ENCODE measurements at places on chromosomes 12 and 14.

DNA sequence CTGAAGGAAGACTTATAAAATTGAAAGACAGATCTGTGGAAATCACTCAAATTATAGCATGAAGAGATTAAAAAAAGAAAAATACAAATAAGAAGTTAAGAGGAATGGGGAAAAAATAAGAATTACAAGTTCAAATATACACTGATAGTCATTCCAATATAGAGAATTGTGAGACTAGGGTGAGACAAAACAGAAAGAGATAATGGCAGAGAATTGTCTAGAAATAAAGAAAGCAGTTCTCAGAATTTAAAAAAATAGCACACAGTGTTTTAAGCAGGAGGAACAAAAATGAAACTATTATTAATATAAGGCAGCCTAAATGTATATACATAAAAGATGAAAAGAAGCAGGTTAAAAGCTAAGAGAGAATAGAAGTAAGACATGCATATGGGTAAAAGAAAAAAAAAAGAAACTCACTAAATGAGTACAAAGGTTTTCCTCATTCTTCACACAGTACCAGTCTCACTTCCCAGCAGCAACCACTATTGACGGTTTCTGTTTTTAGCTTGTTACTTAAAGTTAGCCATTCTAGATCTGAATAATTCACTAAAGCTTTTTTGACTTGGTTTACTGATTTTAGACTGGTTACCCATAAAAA is 31.1 kb downstream of the SLC38A4 start:
- no peak for DNase-seq

DNA sequence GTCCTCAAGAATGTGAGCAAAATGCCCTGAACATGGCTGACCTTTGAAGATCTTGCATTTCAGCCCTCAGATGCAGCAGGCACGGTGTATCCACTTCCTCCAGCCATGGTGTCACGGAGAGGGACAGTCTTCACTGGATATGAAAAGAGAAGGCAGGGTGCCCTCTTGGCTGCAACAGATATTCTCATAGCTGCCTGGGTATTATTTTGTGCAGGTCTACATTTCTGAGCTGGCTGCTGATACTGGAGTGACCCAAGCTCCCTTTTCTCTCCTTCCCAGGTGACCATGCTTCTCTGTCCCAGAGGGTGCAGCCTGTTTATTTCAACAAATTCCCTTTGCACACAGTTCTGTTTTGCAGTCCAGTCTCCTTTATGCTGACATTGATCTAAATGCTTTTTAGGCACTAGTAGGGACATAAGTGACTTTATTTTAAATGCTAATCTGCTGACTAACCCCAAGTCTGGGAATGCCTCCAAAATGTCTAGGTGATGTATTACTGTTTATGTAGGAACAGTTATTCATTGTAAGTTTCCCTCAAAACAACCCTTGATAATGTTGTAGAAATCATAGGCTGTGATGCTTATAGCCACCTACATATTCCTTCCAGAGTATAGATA is 17.4 kb upstream of the PYGL start:
- no peak for DNase-seq

- peak; percentile 69 for DNase-seq
These were observed 12.5 kb upstream of the IRF2BPL start for GRCh38 chr14:77040741-77041653.

GRCh38 chr12:8035440-8036010 is 3.0 kb downstream of the FOXJ2 start:
- DNase-seq: peak; percentile 18

DNA sequence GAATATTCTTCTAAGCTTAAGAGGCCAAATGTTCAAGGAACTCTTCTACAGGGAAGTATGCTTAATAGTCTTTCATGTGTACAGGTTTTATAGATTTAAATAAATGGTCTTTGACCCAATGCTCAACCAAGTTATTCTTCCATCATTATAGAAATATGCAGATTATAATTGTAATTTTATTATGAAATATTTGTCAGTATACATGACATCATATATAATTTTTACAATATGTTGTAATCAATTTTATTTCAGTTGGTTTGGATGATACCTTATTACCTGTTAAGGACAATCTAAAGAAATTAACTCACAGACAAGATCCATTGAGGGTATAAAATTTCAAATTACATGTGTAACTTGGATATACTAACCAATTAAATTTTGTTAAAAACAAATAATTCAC is 1278.3 kb downstream of the SLC16A7 start:
- no peak for DNase-seq

GRCh38 chr14:105489542-105490266 is 1.3 kb upstream of the TEDC1 start:
- DNase-seq: peak; percentile 92

DNA sequence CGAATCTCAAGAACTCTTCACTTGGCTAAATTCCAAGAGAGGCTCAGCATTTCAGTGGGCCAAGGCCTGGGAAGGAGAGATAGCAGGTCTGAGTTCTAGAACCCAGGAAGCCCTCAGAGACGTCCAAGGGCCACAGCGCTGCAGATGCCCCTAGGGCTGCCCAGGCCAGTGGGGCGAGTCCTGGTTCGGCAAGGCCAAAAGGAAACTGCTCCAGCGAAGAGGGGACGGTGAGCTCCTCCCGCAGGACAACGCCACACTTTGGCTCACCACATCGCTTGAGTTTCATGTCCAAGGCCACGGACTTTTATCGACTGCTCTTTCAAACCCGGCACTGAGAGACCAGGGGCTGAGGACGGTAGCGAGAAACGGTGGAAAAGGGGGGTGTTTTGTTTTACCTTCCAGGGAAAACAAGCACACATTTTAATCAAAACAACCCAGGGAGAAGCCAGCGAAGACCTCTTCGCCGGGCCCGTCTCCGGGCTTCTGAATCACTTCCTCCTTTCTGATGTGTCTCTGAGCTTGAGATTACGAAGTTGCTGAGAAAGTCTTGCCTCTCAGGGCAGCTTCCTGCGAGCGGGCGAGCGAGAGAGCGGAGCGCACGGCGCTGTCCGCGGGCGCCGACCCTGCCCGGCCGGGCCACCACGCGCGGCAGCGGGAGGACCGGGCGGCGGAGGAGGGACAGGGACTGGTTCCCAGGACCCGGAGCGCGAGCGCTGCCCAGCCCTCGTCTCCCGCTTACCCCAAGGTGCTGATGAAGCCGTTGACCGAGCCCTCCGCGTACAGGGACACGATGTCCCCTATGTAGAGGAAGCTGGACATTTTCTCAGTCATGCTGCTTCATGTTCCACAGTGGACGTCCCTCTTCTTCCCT is 808 bp downstream of the ITPR2 start:
- peak; percentile 60 for DNase-seq

- DNase-seq: no peak
These were observed 264.4 kb downstream of the SYT1 start for GRCh38 chr12:79128956-79129355.

- DNase-seq: no peak
These were observed 13.2 kb downstream of the PNP start for GRCh38 chr14:20482382-20482781.

DNA sequence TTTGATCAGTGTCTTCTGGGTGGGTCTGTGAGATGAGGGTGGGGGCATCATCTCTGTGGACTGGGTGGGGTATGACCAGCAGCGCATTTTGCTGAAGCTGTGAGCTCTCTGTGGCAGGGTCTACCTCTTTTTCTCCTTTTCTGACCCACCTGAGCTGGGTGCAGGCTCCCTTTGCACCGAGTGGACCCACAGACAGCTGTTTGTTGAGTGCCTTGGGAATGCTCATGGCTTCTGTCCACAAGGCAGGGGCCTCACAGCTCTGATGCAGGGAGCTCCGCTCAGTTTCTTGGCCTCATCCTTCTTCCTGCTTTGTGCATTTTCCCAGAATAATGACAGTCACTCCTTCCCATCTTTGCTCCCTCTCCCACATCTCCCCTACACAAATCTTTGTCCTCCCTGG is 380.6 kb downstream of the DPF3 start:
- DNase-seq: no peak

DNA sequence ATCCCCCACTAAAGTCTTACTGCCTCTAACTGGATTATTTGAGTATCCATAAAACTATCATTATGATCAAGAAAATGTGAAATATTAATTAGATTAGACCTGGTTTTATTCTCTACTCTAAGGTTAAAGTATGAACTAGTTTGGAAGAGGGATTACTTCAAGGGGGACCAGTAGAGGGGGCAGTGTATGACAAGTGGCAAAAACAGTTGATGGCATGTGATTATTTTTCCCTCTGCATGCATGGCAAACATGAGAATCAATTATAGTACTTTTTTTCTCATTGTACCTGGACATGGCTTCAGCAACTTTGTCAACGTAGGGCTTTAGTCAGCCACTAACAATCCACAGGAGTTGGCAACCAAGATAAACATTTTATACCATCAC is 145.0 kb upstream of the SLC38A2 start:
- DNase-seq: no peak

GRCh38 chr14:76877871-76878270 is 51.7 kb downstream of the LRRC74A start:
- DNase-seq: no peak

DNA sequence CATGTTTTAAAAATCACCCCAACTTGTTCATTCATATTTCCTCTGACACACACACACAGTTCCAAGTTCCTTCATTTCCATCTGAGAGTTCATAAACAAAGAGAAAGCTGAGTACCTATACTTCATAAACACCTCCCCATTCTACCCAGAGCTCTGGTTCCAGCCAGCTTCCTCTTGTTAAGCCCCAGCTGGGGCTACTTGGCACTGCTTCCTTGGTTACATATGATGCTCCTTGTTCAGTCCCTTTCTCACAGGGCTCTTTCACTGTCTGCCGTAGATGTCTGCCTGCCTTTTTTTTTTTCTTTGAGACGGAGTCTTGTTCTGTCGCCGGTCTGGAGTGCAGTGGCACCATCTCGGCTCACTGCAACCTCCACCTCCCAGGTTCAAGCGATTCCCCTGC is 77.5 kb downstream of the COX16 start:
- DNase-seq: no peak

- DNase-seq: no peak
These were observed 206.9 kb downstream of the TMEM132D start for GRCh38 chr12:129696926-129697325.

- no peak for DNase-seq
These were observed 10.3 kb downstream of the TESPA1 start for GRCh38 chr12:54974279-54974678.

GRCh38 chr14:56340932-56341331 is 222.7 kb downstream of the PELI2 start:
- DNase-seq: no peak

GRCh38 chr14:70514168-70515069 is 20.4 kb downstream of the ADAM20 start:
- no peak for DNase-seq

- peak; percentile 77 for DNase-seq
These were observed 2.6 kb downstream of the FBRSL1 start for GRCh38 chr12:132492522-132492921.

DNA sequence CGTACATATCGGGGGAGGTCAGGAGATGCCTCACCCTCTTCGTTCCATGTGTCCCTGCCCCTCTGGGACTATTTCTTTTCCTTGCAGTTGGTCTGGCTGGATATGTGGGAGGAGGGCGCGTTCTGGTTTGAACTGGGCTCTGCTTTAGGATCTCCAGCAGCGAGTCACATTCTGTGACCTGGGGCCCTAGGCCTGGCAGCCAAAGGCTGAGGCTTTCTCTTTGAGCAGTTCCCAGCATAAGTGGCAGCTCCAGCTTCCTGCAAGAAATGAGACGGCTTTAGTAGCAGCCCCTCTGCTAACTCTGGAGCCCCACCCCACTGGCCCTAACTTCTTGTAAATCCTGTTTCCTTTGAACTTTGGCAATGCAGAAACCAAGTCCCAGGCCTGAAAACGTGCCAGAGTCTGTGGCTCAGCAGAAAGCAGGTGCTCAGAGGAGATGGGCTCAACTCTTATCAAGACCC is 274.8 kb downstream of the DPF3 start:
- no peak for DNase-seq

DNA sequence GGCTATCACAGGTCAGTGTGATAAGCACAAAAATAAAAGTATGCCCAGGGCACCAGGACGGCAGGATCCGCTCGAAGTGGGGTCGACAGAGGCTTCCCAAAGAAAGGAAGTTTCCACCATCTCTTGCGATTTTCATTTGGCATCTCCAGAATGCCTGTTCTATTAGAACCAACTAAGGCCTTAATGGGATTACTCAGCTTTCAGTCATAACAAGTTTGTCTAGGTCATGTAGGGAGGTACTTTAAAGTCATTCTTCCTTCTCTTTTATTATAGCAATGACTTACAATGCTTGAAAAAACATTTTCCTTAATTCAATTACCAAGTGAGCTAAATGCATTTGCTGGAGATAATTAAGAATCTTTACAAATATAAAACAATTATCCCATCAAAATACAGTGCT is 83.6 kb upstream of the DIO3 start:
- no peak for DNase-seq

- DNase-seq: no peak
These were observed 15.1 kb upstream of the TEX22 start for GRCh38 chr14:105383083-105383730.

- DNase-seq: peak; percentile 51
These were observed 115.6 kb downstream of the RBM19 start for GRCh38 chr12:113850309-113851056.

DNA sequence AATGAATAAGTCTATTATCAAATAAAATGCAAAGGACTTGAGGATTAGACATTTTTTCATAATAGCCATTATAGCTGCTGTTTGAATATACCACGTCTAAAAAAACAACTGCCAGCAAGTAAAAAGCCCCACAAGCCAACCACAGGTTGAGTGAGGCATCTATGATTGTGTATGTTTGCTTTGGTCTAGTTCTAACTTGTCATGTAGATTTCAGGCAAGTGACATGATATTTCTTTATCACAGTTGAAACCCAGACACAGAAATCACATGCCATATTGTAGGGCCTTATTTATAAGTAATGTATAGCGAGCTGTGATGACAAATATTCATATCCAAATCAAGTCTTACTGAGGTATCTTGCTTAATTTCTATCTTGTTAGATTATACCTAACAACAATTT is 225.8 kb downstream of the EMP1 start:
- DNase-seq: no peak

GRCh38 chr14:64191756-64192155 is 102.4 kb downstream of the ESR2 start:
- no peak for DNase-seq

DNA sequence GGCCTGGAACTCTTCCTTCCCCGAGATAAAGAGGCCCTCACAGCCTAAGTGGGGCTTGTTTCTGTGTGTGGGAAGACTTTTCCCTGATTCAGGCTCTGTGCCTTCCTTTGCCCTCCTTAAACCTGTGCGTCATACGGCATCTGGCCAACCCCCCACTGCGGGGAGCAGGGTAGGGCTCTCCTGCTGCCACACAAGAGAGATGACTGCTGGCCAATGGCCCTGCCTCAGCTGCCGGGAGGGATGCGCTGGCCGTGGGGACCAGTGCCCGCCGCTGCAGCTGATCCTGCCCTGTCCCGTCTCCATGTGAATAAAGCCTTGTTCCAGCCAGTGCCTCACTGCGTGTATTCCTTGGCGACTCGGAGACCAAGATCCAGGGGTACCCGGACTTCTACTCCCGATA is 42.5 kb upstream of the BEGAIN start:
- peak; percentile 58 for DNase-seq

- no peak for DNase-seq
These were observed 6.1 kb upstream of the FGF6 start for GRCh38 chr12:4451694-4452093.

GRCh38 chr12:46365951-46366379 is 6.6 kb downstream of the SLC38A2 start:
- no peak for DNase-seq

GRCh38 chr12:124240493-124240892 is 54.4 kb upstream of the RFLNA start:
- DNase-seq: no peak

Data from G401 (cell line).